ENCODE measurements at places on chromosomes 3 and 15.

- no peak for DNase-seq
These were observed 87.7 kb upstream of the NEO1 start for GRCh38 chr15:72964542-72964941.

DNA sequence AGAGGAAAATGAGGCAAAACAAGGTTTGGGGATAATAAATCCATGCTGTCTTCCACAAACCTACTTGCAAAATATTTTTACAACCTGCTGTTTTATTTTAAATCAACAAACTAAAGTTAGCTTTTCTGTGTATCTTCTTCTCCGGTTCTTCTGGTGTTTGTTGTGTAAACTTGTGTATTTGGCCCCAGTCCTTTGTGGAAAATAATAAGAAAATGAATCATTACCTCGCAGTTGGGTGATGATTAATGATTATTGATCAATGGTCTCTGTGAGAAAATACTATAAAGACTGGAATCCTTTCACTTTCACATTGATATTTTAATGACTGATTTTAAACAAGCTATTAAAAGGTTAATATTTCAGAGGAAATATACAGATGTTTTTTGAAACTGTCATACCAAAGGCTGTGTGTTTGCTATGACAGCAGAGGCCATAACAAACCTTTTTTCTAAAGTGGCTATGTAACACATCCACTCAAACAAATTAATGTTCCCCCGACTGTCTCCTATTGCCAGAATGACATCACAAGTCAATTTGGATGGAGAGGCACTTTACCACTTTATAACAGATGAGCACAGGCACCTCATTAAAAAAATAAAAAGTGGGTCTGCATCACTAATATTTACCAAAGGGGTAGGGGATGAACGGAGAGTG lies 152.5 kb downstream of the MEX3B start:
- no peak for DNase-seq

DNA sequence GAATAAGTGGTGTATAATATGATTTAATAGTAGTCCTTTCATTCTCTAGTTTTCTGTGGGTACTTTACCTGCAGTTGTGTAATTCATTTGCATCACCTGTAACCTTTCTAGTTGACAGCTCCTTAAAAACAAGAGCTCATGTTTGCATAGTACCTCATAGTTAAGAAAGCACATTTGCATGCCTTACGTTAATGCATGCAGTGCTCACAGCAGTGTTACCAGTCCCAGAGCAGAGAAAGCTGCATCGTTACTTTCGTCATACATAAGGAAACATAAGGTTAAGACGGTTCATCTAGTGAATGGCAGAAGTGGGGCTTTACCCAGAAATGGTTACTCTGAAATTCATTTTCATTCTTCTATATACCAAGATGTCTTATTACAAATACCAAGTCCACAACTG lies 111.3 kb downstream of the AKAP13 start:
- DNase-seq, result no peak

GRCh38 chr3:60440869-60441268 lies 810.4 kb downstream of the FHIT start:
- DNase-seq, result no peak

- DNase-seq, result no peak
These were observed 145.8 kb upstream of the BHLHE40 start for GRCh38 chr3:4833471-4833870.

DNA sequence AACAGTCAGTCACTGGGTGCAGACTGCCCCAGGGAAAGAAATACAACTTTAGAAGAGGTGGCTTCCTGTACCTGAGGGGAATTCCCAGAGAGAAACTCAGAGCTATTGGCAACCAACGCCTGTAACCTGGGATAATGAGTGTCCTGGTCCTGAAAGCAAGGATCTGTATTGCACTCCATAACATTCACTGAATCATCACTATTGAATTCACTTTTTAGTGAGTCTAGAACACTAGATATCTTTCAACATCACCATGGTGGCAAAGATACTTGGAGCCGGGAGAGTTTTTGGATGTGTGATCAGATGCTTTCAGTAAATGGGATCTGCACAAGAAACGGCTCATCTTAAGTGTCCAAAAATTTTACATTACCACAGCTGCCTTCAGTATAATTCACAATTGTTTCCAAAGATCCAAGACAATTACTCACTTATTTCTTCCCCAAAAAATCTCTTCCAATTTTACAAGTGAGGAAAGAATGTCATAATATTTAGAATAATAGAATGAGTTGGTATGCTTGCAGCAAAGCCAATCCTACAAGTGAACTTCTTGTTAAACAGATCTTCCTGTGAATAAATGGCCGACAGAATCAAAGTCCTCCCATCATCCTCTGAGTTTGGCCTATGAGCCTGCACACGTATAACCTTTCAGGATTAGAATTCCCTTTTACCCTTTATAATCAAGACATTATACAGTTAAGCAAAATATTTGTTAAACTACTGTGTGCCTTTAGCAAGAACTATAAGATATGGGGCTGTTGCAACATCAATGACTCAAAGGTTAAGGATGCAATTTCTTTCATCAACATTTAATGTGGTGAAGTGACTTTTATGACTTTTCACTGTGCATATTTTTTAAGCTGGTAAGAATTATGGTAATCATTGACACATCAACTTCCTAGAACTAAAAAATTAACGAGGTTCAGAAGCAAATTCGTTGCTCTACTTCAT lies 243.3 kb upstream of the COL8A1 start:
- no peak for DNase-seq

DNA sequence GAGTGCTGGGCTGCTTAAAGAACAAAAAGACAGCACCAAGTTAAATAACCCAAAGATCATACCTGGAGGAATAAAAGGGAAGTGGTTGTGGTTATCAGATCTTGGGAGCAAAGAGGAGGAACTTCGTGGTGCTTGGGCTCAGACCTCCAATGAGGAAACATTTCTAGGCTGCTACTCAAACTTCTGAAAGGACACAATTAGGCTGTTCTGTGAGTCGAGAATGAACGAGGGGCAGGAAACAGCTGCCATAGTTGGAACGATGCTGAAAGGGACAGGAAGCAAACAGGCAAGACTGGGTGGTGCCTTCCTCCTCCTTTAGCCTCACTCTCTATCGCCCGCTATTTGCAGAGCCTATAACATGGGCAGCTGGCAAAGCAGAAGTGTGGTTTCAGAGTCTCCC lies 276.3 kb upstream of the ARRDC4 start:
- DNase-seq, result no peak

- DNase-seq, result peak; percentile 43
These were observed 41.4 kb upstream of the UMPS start for GRCh38 chr3:124688581-124689454.

DNA sequence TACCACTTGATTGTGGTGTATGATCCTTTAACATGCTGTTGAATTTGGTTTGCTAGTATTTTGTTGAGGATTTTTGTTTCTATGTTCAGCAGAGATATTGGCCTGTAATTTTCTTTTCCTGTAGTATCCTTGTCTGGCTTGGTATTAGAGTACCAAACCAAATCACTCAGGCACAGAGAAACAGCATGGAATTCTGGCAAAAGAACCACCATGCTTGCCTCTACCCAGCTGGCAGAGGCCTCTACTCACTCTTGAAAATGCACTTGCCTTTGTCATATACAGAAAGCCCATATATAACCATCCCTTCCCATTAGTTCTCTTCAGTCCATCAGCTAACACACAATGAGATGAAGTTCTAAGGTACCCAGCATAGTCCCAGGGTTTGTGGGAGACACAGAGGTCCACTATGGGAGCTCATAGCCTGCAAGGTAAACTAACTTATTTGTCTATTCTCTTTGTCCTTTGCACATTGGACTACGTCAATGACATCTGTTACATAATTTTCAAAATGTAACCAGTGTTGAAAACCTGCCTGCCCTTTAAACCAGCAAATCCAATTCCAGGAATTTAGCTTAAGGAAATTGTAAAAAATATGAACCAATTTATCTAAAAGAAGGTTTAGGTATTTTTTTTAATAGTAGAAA lies 82.1 kb upstream of the POMGNT2 start:
- no peak for DNase-seq

DNA sequence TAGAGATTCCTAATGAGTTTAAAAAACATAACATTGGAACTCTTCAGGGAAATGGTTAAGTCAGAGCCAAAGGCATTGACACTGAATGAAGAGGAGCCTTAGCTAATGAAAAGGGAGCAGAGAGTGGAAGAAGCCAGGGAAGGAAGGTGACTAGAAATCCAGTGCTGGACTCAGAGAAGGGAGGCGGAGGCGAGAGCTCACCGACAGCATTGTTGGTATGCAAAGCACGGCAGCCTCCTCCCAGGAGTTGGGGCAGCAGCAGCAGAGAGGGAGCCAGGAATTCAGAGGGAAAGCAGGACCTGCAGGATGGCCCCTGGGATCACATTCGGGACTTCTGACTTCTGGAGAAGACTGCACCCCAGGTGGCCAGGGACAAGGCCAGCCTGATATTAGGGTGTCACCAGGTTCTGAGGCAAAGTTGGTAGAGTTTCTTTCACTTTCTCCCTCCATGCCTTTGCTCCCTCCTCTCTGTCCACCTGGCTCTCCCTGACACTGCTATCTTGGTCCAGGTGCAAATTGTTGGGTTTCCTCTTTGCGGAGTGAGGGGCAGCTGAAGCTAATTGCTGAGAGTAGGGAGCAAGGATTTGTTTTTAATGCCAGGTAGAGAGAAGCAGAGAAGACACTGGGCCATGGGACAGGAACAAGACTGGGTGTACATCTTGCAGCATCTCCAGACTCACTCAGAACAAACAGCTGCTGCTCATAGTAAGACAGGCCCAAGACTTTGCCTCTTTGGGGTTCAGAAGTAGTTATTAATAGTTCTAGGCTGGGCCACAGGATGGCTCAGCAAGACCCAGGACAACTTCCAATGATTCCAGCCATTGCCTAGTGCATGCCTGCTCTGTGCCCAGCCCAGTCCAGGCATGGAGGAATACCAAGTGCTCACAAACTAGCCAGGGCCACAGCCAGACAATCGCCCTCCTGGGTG lies 157.9 kb downstream of the TLE3 start:
- no peak for DNase-seq

DNA sequence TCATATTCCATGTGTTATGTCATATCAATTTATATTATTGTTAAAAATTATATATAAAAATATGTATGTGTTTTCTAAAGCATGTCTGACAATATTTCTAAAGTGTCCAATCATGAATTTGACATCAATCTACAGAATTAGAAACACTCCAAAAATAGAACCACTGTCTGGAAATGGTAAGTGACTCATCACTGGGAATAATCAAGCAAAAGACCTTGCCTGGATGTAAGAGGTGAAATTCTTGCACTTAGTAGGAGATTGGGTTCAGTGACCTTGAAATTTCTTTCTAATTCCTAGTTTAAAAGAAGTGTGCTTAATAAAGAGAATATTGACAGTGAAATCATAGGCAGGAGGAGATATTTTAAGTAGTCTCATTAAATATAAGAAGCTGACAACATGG lies 188.8 kb downstream of the ZNF385D start:
- DNase-seq, result no peak

DNA sequence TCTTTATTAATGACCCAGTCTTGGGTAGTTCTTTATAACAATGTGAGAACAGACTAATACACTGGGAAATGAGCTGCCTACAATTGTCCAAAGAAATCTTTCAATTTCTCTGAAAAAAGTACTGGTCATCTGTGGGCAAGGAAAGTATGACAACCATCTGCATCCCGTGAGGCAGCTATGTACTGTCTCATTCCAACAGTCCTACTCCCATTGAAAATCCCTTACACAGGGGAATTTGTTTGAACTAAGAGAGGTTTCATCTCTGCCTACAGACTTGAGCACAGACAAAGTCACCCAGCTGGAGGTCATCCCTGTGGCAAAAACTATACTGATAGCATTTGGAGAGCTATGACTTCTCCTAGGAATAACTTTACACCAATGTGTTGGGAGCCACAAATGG lies 27.1 kb downstream of the SHC4 start:
- DNase-seq, result no peak

DNA sequence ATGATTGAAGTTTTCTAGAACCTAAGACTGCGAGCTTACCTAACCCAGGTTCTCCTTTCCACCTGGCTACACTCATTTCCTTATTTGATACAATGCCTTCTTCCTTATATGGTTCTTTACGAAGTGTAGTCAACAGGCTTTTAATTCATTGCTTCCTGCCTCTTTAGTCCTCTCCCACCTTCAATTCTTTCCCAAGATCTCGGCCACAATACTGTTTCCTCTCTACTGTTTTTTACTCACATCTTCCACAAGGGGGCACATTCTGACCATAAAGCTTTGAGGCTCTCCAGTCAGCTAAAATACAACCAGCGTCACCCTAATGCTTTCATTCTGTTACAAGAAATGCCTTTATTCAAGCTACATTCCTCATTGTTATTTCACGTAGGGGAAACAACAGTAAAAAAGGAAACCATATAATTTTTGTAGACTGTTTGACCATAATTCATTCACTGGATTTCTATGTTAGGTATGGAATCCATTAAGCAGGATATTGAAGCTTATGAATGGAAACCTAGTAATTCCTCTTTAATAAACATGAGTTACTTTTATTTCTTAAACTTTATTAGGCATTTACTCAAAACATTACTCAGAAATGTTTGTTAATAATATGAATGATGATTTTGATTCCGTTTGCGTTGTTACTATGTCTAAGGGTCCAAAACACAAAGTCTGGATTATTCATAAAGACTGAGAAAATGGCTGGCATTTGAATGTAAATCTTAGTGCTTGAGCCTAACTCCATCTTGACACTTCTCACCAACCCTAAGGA lies 29.5 kb upstream of the VEPH1 start:
- DNase-seq, result no peak

GRCh38 chr15:63163217-63163616 lies 5.9 kb upstream of the RPS27L start:
- DNase-seq, result no peak

DNA sequence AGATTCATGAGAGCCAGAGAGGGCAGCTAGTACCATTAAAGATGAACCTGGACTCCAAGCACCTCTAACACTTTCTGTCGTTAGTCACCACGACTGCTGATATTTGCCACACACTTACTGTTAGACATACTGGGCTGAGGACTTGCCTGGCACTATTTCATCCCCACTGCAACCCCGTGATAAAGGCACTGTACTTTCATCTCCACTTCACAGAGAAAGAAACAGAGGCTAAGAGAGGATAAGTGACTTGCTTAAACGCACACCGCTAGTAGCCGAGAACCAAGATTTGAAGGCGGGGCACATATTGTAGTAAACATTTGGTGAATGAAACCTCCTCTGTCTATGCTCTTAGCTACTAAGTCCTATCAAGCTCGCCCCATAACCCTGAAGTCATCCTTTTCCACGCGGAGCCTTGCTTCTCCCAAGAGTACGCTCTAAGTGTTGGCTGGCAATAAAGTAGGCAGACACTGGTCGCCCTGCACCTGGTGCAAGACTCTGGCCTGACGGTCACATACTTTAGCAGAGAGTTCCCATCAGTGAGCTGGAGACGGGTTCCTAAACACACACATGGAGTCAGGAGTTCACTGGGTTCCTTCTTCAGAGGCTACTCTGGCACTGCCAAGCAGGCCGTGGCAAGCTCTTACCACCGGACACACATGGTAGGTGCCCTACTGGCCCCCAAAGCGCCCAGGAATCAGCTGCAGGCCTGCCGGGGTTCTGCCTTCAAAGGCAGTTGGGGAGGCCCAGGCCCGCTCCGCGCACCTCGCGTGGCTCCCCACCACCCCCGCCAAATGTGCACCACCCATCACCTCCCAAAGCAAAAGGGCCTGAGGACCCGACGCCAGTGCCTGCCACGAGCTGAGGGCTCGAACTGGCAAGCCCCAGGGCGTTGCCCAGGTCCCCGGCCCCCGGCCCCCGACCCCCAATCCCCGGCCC lies 951 bp downstream of the POMGNT2 start:
- DNase-seq, result no peak

All from activated naive CD4-positive, alpha-beta T cell (primary cell).